Renal pelvis (tissue), 12 donors: ENCODE measurements at places on chromosomes 12 and 14. TPM values are rescaled to one million over a fixed set of nuclear protein-coding genes. Genes with fewer than 3 reads are reported as not detected.

DNA sequence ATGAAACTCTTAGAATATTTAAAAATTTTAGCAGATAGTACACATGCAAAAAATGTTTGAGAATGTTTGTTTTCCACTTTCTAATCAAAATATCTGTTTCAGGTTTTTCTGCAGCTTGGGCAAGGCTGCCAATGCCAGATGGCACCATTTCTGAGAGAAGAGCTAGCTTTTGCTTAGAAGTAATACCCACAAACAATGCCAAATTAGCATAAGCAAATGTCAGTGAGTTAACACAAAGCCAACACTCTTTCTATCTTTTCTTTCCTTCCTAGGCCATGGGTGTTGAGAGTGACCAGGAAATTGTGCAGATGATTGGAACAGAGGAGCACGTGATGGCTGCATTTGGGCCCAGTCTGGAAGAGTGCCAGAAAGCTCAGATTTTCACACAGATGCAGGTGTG lies 35.2 kb downstream of the POLR3B start:
- DNase-seq: no peak

DNA sequence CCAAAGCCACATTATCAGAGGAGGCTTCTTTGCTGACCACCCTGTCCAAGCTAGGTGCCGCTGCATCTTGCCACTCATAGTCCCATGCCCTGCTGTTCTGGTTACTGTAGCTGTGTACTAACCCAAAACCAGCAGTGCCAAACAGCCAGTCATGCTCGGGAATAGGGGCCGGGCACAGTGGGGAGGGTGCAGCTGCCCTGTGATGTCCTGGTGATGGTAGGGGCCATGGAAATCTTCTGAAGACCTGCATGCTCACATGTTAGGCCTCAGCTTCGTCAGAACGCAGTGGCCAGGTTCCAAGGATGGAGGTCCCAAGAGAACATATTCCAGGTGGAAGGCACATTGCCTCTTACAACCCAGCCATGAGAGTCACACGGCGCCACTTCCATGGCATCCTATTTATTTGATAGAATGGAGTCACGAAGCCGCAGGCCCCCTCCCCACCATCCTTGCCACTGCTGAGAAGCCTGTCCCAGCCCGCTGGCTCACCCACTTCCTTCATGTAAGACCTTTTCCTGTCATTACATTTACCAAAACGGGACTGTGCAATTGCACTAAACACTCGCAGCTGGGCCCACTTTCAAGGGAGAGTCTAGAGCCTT lies 48.5 kb downstream of the FAM222A start:
- no peak for DNase-seq

Gene GZMB
- polyA plus RNA-seq: 0.30 TPM

GRCh38 chr14:24576771-24577170 lies 721 bp upstream of the CTSG start:
- DNase-seq: no peak

Gene ATF7IP
- polyA plus RNA-seq: 64.2 TPM

DNA sequence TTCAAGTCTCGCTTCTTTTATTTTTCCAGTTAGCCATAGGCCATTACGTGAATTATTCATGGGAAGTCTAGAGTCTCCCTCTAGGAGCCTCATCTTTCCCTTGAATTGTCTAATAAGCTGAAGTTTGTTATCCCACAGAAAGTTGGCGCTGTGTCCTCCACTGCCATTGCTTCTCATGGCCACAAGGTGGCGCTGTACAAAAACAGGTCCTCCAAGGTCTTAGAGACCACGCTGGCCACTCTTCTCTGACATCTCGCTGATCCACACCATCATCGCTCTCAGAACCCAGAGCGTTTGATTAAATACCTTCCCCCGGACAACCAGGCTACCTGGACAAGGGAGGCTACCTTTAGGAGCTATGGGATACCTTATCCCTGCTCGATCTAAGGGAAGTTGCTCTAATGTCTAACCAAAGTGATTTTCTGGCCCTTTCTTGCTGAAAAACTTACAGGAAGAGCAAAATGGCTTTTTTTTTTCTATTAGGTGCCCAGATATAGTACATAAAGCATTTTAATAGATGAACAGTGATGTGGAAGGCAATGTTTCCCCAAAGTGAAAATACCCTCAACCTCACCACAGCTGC lies 110.0 kb downstream of the CCDC60 start:
- DNase-seq: peak; percentile 17

GRCh38 chr12:62435303-62436163 lies 31.1 kb upstream of the MON2 start:
- DNase-seq: peak; percentile 57

Gene PTCSC3
- 0.95 TPM for polyA plus RNA-seq

DNA sequence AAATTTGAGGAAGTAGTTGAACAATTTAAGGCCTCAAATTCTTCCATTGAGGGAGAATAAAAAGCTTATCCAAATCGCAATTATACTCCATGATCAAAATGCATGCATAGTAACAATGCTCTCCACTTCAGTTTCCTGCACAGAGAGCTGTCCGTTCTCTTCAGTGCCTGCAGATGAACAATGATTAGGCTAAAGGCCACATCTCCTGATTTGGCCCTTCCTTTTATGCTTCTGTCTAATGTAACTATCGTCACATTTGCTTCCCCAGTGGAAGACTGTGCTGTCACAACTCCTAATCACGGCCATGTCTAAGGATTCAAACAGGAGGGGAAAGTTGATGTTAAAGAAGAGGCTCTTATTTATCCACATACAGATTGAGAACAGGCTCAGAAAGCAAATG lies 113.6 kb upstream of the NPAS3 start:
- DNase-seq: no peak

- no peak for DNase-seq
Observed at GRCh38 chr14:89884761-89885160, 69.8 kb downstream of the EFCAB11 start.

Gene TCL1B
- polyA plus RNA-seq: 0.40 TPM

Gene GPR84
- polyA plus RNA-seq: 0.19 TPM

- DNase-seq: no peak
Observed at GRCh38 chr12:26177283-26177682, 18.1 kb upstream of the SSPN start.

DNA sequence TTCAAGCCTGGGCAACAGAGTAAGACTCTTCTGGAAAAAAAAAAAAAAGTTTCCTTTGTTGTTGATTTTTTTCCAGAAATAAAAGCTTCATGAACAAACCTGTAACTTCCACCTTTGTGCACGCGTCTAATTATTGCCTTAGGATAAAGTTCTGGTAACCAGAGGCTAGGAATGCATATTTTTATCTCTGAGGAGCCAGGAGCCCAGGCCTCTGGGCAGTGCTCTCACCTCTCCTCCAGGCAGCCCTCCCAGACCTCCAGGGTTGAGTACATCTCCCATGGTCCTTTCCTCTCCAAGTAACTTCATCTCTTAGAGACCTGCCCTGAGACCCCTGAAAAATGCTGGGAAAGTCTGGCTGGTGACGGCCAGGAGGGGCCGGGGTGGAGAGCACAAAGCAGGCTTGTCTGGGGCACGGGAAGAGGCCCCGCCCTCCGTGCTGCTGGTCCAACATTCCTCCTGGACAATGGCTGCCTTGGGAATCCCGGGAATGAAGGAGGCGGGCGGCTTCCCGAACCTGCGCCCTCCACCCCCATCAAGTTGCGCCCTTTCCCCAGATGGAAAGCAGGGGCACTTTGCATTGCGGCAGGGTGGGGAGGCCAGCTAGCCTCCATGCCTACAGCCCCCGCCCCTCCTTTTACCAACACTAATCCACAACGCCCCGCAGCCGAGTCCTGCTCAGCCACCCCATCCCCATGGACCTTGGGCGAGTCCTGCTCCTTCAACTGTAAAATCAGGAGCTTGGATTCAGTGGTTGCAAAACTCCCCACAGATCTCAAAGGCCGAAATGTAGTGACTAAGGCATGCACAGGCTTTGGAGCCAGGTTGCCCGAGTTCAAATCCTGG lies 7.3 kb upstream of the FIGNL2 start:
- no peak for DNase-seq

Gene APOF
- 0.11 TPM for polyA plus RNA-seq

Gene SMCO2
- polyA plus RNA-seq: 0.23 TPM

Gene PROX2
- 2.8 TPM for polyA plus RNA-seq

Gene KERA
- not detected for polyA plus RNA-seq

- no peak for DNase-seq
Observed at GRCh38 chr14:63650256-63650952, 8.7 kb upstream of the WDR89 start.

DNA sequence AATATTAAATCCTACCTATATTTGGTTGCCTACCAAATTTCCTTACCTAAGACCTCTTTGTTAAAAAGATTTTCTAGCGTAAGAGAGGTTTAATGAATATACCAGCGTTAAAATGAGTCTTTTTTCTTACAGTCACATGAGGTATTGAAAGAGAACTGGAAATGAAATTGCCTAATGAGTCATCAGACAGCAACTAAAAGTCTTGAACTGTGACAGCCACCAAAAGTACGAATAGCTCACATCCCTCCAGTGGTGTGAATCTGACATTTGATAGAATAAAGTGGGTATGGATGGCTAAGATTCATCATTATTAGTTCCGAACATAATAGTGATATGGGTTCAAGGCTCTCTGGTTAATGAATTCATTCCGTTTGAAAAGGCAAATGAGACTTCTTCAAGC lies 1297.3 kb downstream of the AACS start:
- no peak for DNase-seq

GRCh38 chr12:93007544-93007943 lies 78.4 kb upstream of the EEA1 start:
- no peak for DNase-seq

GRCh38 chr14:104157016-104157928 lies 18.9 kb downstream of the KIF26A start:
- DNase-seq: no peak

Gene KRAS
- 34.4 TPM for polyA plus RNA-seq

GRCh38 chr12:122076743-122077495 lies 1.6 kb upstream of the MLXIP start:
- DNase-seq: no peak

- DNase-seq: no peak
Observed at GRCh38 chr12:63496654-63497053, 171.6 kb downstream of the DPY19L2 start.

Gene JDP2
- 21.7 TPM for polyA plus RNA-seq

Gene NRL
- 2.7 TPM for polyA plus RNA-seq

DNA sequence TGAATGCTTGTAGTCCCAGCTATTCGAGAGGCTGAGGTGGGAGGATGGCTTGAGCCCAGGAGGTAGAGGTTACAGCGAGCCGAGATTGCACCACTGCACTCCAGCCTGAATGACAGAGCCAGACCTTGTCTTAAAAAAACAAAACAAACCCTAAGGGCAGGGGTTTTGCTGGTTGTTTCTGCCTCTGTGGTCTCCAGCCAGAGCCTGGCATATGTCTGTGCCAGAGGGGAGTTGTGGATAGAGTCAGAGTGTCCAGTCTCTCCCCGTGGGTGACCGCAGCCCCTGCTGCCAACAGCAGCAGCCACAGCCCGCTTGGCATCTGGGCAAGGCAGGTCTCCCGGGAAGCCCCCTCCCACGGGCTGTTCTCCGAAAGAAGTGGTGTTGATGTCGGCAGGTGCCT lies 37.6 kb downstream of the MVK start:
- DNase-seq: no peak

GRCh38 chr14:78240567-78240966 lies 70.4 kb downstream of the NRXN3 start:
- DNase-seq: no peak

Gene DEPDC4
- polyA plus RNA-seq: 5.7 TPM

DNA sequence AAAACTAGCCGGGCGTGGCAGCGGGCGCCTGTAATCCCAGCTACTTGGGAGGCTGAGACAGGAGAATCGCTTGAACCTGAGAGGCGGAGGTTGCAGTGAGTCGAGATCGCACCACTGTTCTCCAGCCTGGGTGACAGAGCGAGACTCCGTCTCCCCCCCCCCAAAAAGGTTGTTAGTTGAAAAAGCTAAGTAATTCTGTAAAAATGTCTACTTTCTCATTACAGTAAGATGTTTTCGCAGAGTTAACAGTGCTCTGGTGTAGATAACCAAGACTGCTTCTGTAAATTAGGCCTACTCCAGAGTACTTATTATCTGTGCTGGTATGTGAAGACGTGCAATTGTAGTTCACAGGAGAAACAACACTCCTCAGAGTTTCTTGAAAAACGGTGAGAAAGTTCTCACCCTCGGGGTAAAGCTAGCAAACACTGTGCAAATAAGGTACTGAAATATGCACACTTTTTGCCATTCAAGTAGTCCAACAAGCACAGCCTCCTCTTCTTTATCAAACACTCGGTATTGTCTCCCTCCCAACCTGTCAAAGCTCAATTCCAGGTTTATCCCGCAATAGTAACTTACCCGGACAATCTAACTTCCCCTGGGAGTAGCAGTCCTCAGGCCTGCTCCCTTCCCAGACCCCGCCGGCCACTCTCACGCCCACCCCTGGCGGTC lies 974 bp downstream of the BTBD7 start:
- DNase-seq: no peak

GRCh38 chr12:1108276-1108675 lies 117.3 kb downstream of the ERC1 start:
- DNase-seq: no peak

DNA sequence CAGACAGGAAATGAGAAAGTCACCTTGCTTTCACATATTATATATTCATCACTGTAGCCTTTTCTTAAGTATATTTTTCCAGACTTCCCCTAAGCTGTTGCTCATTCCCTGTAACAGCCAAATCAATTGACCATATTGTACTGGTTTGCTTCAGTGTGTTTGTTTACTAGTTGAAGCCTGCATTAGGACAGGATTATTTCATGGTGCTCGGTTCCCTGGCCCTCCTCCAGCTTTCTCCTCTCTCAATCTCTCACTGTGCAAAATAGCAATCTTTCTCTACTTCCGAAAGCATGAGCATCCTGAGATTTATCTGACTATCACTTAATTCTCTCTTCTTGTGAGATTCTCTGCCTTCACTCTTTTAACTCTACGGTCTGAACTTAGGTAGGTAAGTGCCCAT lies 2.4 kb downstream of the SLC35F4 start:
- DNase-seq: no peak

Gene ZNF10
- polyA plus RNA-seq: 29.3 TPM

Gene AVPR1A
- 5.3 TPM for polyA plus RNA-seq

- no peak for DNase-seq
Observed at GRCh38 chr12:110555577-110556406, 27.3 kb downstream of the PPTC7 start.

DNA sequence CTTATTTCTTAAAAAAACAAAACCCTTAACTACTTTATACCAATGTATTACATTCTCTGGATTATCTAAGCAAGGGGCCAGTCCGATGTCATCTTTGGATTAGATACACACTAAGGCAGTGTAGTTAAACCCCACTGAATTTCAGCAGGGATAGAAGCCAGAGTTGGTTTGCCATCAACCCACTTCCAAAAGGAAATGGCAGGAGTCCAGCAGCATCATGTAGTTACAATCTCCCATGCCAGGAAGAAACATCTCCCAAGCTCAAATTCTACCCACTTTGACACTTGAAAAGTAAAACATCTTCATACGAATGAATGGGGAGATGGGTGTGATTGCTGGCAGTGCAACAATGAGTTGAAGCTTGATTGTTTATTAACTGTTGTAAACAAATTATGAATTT lies 203.5 kb upstream of the PLXNC1 start:
- no peak for DNase-seq

Gene LUM
- 52.1 TPM for polyA plus RNA-seq
